ENCODE measurements at places on chromosomes 1 and 21. TPM values are rescaled to one million over a fixed set of nuclear protein-coding genes. Genes with fewer than 3 reads are reported as not detected.

CAMTA1 gene
- polyA plus RNA-seq: 51.8 TPM

EDN2 gene
- 0.19 TPM for polyA plus RNA-seq

KCNE2 gene
- not detected for polyA plus RNA-seq

KCNJ10 gene
- polyA plus RNA-seq: not detected

NR1I3 gene
- not detected for polyA plus RNA-seq

MACO1 gene
- 16.7 TPM for polyA plus RNA-seq
